ENCODE measurements at places on chromosomes 5 and 9.

DNA sequence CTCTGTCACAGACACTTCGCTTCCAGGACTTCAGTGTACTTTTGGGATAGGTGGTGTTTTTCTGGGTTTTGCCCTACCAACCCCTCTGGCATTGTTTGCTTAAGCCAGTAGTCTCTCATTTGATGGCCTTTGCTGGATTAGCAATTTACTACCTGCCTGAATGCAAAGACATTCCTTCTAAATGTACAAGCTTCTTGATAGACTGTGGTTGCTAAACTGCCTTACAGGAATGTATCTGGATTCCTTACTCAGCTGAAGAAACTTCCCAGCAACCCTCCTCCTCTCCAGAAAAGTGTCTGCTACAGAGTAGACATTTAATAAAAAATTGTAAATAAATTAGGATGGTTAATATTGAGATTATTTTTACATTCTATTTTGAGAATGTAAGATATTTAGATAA lies 1916.7 kb downstream of the EFNA5 start:
- DNase-seq: no peak

- no peak for DNase-seq
Observed at GRCh38 chr9:124139001-124139400, 118.7 kb upstream of the NEK6 start.

GRCh38 chr5:108093186-108093585 lies 288.7 kb downstream of the FBXL17 start:
- no peak for DNase-seq

DNA sequence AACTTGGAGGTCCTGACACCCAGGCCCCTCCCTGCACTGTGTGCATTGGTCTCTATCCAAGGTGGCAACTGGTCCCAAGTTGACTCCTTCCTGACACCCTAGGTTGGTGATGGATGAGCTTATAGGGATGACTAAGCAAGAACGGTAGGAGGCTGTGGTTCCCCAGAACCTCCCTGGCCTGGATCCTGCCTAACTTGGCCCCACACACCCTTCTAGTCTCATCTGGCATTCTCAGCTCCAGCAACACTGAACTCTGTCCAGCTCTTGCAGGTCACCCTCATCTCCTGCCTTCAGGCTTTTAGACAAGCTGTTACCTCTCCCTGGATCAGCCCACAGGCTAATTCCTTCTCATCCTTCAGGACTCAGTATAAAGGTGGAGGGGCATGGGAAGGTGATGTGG lies 16.5 kb downstream of the AQP3 start:
- DNase-seq: no peak

DNA sequence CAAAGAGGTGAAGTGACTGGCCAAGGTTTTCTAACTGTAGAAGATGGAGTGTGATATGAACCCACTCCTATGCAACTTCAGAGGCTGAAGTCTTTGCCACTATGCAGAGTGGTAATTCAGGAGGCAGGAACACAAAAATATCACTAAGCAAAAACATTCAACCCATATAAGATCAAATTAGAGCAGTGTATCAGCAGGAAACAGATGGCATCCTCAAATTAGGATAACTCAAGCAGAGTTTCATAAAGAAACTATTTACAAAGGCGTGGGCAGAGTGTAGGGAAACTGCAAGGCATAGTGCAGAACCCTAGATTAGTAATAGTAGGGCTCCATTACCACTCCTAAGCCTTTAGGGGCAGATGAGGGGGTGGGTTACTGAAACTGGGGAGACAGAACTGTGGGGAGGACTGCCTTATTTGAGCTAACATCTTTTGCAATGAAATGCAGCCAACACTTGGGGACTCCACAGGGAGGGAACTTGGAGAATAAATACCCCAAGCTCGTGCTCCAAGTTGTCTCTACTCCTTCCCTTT lies 72.2 kb downstream of the PTTG1 start:
- no peak for DNase-seq

Measured in activated CD4-positive, CD25-positive, alpha-beta regulatory T cell treated with anti-CD3 and anti-CD28 coated beads, Interleukin-2, amount 50 U/mL, for 72 hours (primary cell).